ENCODE measurements at places on chromosomes 7 and 10. TPM values are rescaled to one million over a fixed set of nuclear protein-coding genes. Genes with fewer than 3 reads are reported as not detected.

The ZNF853 gene
- total RNA-seq, result 6.8 TPM

The FKBP9 gene
- 91.4 TPM for total RNA-seq

The AUTS2 gene
- 8.6 TPM for total RNA-seq

The FOXP2 gene
- total RNA-seq, result 1.1 TPM

The NEUROG3 gene
- not detected for total RNA-seq

The ODAD2 gene
- total RNA-seq, result 2.3 TPM

The OPN1SW gene
- not detected for total RNA-seq

The AOAH gene
- 0.38 TPM for total RNA-seq

The STEAP2 gene
- 1.3 TPM for total RNA-seq

The MYOF gene
- 171 TPM for total RNA-seq

The PTF1A gene
- not detected for total RNA-seq

The MMD2 gene
- not detected for total RNA-seq

All from mesangial cell (primary cell).